ENCODE measurements at places on chromosomes 4 and X.

DNA sequence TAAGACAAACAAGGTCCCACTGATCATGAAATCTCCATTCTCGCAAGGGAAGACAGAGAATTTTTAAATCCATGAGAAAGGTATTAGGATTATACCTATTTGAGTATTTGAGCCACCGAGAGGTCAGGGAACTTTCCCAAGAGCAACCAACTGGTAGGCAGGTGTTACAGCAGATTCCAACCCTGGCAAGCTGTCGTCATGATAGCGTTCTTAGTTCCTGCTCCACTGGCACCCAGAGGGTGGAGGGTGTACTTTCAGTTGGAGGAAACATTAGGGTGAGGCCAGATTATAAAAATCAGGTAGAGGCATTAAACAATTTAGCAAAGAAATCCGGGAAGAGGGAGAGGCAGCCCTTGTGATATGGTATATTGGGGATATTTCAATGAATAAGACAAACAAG lies 23.3 kb downstream of the COQ2 start:
- no peak for DNase-seq

DNA sequence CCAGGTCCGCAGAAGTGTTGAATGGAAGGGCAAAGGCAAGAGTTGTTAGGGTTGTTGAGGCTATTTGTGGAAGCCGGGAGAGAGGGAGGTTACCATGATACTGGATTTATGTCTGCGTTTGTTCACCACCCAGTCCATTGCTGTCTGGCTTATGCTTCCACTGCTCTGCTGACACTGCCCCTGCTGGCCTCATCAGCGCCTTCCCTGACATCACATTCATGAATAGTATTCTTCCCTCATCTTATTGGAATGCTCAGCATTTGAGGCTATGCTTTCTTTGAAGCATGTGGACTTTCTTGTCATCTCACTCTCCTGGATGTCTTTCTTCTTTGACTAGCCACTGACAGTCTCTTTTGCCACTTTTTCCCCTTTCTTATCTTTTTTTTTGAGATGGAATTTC lies 10.3 kb downstream of the GNL3L start:
- DNase-seq, result no peak

DNA sequence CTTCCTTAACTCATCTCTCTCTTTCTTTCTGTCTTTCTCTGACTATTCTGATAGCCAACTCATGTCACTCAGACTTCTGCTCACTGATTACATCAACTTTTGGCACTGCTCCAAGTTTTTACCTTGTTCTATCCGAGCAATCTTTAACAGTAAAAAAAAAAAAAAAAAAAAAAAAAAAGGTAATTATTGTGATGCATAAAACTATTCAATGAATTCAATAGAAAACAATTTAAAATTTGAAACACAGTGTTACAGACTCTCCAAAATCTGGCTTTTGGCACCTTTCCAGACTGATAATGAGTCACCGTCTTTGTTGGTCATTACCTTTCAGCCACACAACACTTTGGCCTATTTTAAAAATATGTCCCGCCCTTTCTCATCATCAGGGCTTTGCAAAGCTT lies 229.5 kb downstream of the GALNTL6 start:
- no peak for DNase-seq

DNA sequence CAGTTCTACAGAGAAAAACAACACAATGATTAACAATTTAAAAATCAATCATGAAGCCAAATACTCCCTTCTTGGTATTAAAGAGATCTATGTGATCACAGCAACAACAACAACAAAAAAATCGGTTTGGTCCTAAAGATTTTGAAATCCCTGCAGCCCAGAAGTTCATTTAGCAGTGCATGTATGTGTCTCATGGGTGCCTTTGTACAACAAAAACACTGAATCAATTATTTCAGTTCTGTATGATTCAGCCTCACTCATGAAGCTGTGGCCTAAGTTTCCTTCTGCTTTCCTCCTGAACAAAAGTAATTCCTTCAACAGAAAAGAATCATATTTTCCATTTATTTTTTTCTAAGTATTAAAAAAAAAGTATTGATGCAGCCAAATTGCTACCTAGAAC lies 393.4 kb upstream of the NDST3 start:
- no peak for DNase-seq

- no peak for DNase-seq
Observed at GRCh38 chr4:138859254-138859653, 156.3 kb upstream of the NOCT start.

- DNase-seq, result no peak
Observed at GRCh38 chrX:142502441-142502840, 297.4 kb upstream of the MAGEC2 start.

- DNase-seq, result no peak
Observed at GRCh38 chr4:174210952-174211490, 72.4 kb downstream of the FBXO8 start.

DNA sequence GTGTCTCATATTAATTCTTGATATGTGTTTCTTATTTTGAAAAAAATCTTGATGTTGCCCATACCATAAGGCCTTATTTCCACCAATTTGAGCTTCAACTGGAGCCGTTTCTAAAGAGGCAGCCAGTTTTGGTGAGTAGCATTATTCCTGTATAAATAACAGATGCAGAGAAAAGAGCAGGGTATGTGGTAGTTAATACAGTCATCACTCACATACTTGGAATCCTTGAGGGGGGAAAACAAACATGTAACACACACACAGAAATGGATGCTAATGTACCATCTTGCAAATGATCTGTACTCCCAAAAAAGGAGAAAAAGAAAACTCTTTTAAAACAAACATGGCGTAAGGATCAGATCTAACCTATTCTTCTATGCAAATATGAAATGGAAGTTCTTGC lies 389.7 kb downstream of the GPM6A start:
- no peak for DNase-seq

DNA sequence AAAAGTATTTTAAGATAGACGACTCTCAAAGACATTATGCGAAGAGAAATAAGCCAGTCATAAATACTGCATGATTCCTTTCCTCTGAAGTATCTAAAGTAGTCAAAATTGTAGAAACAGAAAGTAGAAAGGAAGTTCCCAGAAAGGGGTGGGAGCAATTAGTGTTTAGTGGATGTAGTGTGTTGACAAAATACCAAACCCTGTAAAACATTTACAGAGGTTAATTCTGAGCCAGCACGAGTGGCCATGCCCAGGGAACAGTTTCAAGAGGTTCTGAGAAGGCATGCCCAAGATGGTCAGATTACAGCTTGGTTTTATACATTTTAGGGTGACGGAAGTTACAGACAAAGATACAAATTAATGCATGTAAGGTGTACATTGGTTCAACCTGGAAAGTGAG lies 34.4 kb upstream of the SLC25A4 start:
- DNase-seq, result no peak

GRCh38 chrX:134251241-134251640 lies 14.3 kb downstream of the CCDC160 start:
- no peak for DNase-seq

GRCh38 chr4:114041117-114041475 lies 61.6 kb upstream of the ARSJ start:
- no peak for DNase-seq

- DNase-seq, result no peak
Observed at GRCh38 chr4:184662236-184662635, 12.7 kb downstream of the PRIMPOL start.

GRCh38 chr4:159384632-159385031 lies 281.8 kb downstream of the RAPGEF2 start:
- no peak for DNase-seq

DNA sequence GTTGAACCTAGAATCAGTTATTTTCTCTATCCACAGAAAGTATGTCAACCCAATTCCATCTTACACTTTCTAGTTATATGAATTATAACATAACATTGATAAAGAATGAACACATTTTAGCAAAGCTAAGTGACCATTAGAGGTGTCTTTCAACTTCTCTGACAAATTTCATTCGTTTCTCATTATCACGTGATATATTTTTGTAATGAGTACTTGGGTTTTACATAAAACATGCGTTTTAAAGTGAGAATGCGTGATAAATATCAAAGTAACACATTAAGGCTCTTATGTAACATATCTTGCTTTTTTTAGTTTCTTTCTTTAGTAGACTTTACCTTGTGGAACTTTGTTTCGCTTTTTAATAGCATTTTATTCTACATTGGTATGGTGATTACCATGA lies 1715.1 kb upstream of the IGFBP7 start:
- DNase-seq, result no peak

- DNase-seq, result no peak
Observed at GRCh38 chrX:46549914-46550313, 4.7 kb upstream of the ZNF674 start.

GRCh38 chrX:56763556-56764152 lies 34.6 kb downstream of the NBDY start:
- DNase-seq, result peak; percentile 50
